A549 (cell line): ENCODE measurements at places on chromosomes 16 and 17. TPM values are rescaled to one million over a fixed set of nuclear protein-coding genes. Genes with fewer than 3 reads are reported as not detected.

CIAO2B gene
- polyA plus RNA-seq = 134 to 148 TPM (median 144 TPM) in 3 replicates

KRT23 gene
- not detected in 3 replicates for polyA plus RNA-seq

ATP1B2 gene
- polyA plus RNA-seq = 0.05 to 0.26 TPM (median 0.10 TPM) in 3 replicates

CCL1 gene
- not detected in 3 replicates for polyA plus RNA-seq

OSBPL7 gene
- 11.4 to 16.9 TPM (median 15.4 TPM) in 3 replicates for polyA plus RNA-seq

CHAD gene
- polyA plus RNA-seq = not detected in 3 replicates

HOXB5 gene
- 2.1 to 3.0 TPM (median 2.4 TPM) in 3 replicates for polyA plus RNA-seq

KIF18B gene
- 39.9 to 41.7 TPM (median 41.7 TPM) in 3 replicates for polyA plus RNA-seq

TMEM114 gene
- not detected in 3 replicates for polyA plus RNA-seq

TNFRSF13B gene
- not detected in 3 replicates for polyA plus RNA-seq

NUDT21 gene
- polyA plus RNA-seq = 58.7 to 68.4 TPM (median 62.8 TPM) in 3 replicates

SMPD3 gene
- 0.12 to 0.24 TPM (median 0.13 TPM) in 3 replicates for polyA plus RNA-seq

TEKT3 gene
- polyA plus RNA-seq = 0.17 TPM in 1 of 3 replicates, not detected in the others

TPSG1 gene
- 0.08 TPM in 1 of 3 replicates, not detected in the others for polyA plus RNA-seq

ZG16B gene
- polyA plus RNA-seq = 0.40 to 0.59 TPM (median 0.54 TPM) in 3 replicates

KRTAP4-6 gene
- polyA plus RNA-seq = not detected in 3 replicates

CLN3 gene
- polyA plus RNA-seq = 18.0 to 22.2 TPM (median 21.5 TPM) in 3 replicates

SIAH1 gene
- 12.0 to 13.6 TPM (median 13.3 TPM) in 3 replicates for polyA plus RNA-seq

STXBP4 gene
- polyA plus RNA-seq = 8.1 to 9.0 TPM (median 8.7 TPM) in 3 replicates

TMEM88 gene
- 0.17 to 0.73 TPM (median 0.33 TPM) in 3 replicates for polyA plus RNA-seq

SLC9A5 gene
- polyA plus RNA-seq = 1.6 to 2.6 TPM (median 2.5 TPM) in 3 replicates

GPR142 gene
- not detected in 3 replicates for polyA plus RNA-seq

ALOXE3 gene
- 0.40 to 0.51 TPM (median 0.46 TPM) in 3 replicates for polyA plus RNA-seq

PRDM7 gene
- not detected in 3 replicates for polyA plus RNA-seq

ABCA10 gene
- polyA plus RNA-seq = 0.16 to 0.22 TPM (median 0.17 TPM) in 3 replicates

AGRP gene
- not detected in 3 replicates for polyA plus RNA-seq

CES3 gene
- polyA plus RNA-seq = 2.1 to 2.7 TPM (median 2.3 TPM) in 3 replicates

HBA1 gene
- polyA plus RNA-seq = 0.51 to 1.3 TPM (median 0.58 TPM) in 3 replicates

NOG gene
- 0.67 to 0.92 TPM (median 0.73 TPM) in 3 replicates for polyA plus RNA-seq

CFAP97D1 gene
- 0.03 to 0.04 TPM in 2 of 3 replicates, not detected in the other for polyA plus RNA-seq
